ENCODE measurements at places on chromosomes 2 and 18.

- DNase-seq = no peak
These were observed 76.7 kb downstream of the LAMA3 start for GRCh38 chr18:23765931-23766330.

DNA sequence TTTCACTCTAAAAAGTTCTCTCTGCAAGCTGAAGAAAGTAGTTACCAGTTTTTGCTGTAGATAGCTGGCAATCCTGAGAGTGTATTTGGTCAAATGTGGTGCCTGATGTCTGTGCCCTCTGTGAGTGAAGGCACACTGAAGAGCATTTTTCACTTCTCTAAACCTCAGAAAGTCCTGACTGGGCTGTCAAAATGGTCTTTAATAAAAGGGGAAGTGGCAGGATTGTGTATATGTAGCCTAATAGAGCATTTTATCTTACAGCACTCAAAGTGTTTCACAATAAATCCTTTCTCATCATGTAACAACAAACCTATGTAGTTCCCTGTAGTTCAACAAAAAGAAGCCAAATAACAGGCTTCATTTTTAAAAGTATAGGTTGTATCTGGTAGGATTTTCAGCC, 1552.3 kb upstream of the SLC39A10 start:
- no peak for DNase-seq

DNA sequence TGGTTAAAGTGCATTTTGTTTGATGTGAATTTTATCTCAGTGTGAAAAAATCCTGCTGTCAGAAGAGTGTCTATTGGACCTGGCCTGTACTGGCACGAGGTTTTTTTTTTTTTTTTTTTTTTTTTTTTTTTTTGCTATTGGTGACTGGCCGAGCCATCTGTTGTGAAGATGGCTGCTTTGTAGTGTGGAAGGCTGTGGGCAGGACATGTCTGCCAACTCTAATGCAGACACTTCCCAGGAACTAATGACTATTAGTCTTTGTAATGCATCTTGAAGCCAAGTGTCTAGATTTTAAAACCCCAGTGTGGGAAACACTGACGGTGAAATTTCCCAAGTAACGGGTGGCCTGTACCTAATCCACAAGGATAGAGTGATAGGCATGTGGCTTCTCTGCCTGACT, 34.3 kb downstream of the ZAP70 start:
- no peak for DNase-seq

- no peak for DNase-seq
These were observed 18.9 kb upstream of the FZD7 start for GRCh38 chr2:202014759-202015211.

DNA sequence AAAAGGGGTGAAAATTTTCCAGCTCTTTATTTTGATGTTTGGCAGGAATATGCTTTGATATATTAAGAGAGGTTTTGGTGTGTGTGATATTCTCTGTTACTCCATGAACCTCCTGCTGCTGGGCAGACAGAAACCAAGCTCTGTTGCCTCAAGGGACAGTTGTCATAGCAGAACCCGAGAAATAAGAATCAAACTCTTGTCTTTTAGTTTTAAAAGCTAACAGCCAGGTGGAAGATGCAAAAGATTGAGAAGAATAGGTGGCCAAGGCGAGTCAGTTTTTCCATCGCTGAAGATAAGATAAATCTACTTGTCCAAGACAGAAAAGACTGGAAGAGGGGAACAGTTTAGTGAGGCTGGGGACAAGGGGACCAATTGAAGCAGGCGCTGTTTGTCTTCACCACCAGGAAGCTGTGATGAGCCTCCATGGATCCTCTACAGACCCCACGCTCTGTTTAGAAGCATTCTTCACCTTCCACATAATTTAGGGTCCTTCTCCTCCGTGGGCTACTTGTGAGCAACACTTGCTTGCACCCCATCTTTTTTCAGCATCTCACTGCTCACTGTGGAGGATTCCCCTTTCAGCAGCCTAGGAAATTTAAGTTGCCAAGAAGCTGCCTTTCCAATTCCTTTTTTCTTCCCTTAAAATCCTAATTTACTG, 23.9 kb downstream of the PMAIP1 start:
- peak; percentile 26 for DNase-seq

DNA sequence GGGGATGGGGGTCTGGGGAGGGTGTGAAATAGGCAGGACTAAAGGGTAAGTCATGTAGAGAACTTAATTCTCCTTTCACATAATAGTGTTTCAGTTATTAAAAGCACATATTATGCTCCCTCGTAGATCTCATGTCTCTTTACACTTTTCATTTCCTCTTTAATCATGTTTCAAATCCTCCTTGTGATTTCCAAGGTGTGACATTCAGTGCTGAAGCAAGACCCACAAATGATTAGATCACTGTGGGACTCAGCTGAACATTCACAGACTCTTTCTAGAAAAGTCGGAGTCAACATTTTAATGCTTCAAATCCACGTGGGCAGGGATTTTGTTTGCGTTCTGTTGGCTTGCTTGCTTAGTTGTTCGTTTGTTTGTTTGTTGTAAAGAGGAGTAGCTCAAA, 34.7 kb upstream of the CALCRL start:
- DNase-seq = no peak

GRCh38 chr2:10550206-10551001, 102.3 kb upstream of the ODC1 start:
- no peak for DNase-seq

GRCh38 chr2:46334389-46335271, 37.4 kb downstream of the EPAS1 start:
- DNase-seq = no peak

- no peak for DNase-seq
These were observed 22.8 kb upstream of the DGKD start for GRCh38 chr2:233331536-233331935.

DNA sequence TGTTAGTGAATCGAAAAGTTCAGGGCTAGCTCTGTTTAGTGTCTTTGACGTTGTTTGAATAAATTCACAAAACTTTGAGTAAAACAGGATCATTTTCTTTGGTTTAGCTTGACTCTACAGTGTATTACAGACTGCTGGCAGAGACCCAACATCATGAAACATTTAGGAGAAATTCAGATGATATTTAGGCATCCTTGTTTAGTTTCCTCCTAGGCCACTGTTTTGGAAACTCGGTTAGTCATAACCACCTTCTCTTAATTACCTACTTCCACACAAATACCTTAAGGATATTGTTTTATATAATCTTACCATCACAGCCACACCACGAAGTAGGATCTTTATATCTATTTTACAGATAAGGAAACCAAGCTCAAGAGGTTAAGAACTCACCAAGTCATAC, 7.8 kb downstream of the LIMS1 start:
- no peak for DNase-seq

- peak; percentile 14 for DNase-seq
These were observed 530.3 kb upstream of the FSIP2 start for GRCh38 chr2:185208261-185208660.

- no peak for DNase-seq
These were observed 33.7 kb downstream of the SH2D6 start for GRCh38 chr2:85452237-85452636.

DNA sequence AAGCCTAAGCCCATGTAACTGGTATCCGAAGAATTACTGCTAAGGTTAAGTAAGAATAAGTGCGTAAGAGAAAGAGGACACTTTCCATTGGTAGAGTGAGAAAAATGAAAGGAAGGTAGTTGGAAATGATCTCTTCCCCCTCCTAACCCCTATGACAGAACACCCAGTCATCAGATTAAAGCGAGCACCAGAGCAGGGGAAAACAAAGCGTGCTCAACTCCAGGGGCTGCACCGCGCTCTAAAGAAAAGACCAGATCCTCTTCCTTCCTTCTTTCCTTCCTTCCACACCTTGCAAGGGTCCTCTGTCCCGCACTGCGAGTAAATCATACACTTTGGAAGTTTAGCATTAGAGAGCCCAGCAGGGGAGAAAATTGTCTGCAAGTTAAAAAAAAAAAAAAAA, 971 bp upstream of the CDH7 start:
- no peak for DNase-seq

DNA sequence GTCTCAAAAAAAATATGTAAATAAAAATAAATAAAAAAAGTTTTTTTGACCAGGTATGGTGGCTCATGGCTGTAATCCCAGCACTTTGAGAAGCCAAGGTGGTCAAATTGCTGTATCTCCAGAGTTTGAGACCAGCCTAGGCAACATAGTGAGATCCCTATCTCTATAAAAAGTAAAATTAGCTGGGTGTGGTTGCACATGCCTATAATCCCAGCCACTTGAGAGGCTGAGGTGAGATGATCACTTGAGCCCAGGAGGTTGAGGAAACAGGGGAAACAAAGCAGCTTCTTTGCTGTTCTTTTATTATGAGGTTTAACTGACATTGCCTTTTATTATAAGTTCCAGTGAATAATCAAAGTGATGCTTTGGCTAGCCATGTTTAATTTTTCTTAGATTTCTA, 25.0 kb downstream of the ACTR2 start:
- DNase-seq = no peak

DNA sequence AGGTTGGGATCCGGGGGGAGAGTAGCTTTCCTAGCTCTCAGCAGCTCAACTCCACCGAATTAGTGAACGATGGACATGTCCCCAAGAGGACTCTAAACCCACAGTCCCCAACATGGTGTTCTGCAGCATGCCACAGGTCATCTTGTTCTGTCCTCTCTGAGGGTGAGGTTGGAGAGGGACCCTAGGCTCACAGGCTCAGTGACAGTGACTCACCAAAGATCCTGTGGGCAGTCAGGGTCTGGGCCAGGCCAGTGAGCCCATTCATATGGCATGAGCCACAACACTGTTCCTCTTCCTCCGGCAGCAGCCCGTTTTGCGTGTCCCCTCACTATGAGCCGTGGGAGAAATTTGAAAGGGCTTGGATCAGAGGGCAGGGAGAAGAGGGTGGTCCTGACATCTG, 2.8 kb upstream of the SLC20A1 start:
- peak; percentile 67 for DNase-seq

DNA sequence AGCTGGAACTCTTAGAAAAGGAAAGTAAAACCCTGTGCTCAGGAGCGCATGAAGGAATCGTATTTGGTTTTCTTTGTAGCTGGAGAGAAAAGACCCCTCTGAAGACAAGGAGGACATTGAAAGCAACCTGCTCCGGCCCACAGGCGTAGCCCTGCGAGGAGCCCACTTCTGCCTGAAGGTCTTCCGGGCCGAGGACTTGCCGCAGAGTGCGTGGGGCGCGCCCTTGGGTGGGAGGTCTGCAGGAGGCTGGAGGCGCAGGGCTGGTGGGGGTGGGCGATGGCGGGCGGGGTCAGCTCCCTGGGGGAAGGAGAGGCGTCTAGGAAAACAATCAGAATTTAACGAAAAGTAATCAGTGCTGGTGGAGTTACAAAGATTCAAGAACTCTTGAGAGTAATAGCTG, 72.8 kb downstream of the DYSF start:
- DNase-seq = no peak

DNA sequence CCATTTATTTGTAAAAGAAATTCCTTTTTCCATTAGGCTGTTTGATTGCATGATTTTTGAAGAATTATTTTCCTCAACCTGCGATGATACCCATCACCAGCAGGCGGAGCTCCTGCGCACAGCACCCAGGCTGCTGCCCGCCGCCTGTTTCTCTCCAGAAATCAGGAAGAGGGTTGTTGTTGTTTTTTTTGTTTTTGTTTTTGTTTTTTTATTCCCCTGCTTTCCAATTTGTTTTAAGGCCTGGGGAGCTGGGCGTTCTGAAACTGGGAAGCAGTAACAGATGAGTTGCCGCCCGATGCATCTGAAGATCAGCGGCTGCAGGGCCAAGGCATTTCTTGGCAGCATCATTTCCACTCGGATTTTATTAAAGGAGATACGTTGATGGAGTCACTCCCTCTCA, 132.1 kb downstream of the MBP start:
- DNase-seq = peak; percentile 1

- DNase-seq = no peak
These were observed 1001.2 kb downstream of the DPP10 start for GRCh38 chr2:115443539-115444185.

DNA sequence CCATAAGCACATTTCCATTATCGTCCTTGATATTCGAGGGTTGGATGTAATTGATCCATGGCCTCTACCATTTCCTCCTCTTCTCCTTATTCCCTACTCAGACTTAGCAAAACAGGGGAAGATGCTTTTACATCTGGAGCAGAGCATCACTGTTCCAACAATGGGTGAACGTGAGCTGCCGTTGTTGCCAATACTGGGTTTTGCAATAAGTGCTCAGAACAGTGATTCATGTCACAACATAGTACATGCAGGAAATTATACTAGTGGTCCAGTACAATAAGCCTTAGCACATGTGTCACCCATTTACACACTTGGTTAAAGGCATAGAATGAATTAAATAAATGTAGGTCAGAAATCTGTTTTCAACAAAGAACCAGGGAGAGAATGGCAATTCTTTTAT, 112.4 kb downstream of the DCC start:
- DNase-seq = no peak

- DNase-seq = peak; percentile 3
These were observed 99.9 kb downstream of the CPO start for GRCh38 chr2:207039225-207039624.

DNA sequence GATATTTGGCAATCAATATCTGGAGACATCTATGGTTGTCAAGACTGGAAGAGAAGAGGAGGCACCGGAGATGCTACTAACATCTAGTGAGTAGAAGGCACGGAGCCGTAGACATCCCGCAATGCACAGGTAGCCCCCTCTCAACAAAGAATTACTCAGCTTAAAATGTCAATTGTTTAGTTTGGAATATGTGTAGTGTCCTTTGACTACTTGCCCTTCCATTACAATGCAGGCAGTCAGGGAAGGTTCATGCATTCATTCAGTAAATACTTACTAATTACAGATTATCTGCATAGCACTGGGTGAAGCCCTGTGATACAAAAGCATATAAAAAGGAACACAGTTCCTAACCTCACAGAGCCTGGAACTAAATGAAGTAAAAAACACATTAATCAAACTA, 294.0 kb downstream of the RIT2 start:
- no peak for DNase-seq

DNA sequence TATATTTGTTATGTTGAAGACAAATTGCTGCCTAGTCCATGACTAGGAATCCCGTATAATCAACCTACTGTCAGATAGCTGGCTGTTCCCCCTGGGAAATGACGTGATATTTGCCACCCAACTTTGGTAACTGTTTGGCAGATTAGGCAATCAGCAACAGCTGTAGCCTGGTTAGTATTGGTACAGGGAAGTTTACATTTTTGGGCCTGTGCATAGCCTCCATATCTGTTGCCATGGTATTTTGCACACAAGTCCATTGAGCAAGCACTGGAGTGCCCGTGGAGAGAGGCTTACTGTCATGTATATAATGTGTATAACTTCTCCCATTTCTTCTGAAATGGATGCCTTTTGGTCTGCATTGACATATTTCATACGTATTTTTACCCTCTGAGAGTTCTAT, 27.7 kb downstream of the BIRC6 start:
- DNase-seq = no peak

- DNase-seq = no peak
These were observed at the start of gene UNC80 for GRCh38 chr2:209771474-209772289. UNC80 (plus strand) TSS chr2:209771832; CDS start chr2:209772073, 241 bp downstream.

DNA sequence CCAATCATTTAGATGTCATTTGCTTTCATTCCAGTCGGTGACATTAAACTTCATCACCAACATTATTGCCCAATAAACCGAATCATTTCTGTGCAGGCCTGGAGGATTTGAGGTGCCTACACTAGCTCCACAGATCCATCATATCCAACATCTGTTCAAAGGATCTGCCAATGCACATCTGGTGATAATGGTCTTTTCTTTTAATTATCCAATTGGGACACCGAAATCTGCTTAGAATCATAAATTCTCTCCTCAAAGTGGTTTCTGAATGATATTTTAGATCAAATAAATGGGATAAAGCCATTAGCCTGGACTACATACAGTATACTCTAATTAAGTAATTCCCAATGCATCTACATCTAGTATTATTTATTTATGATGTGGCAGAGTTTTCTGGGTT, 85.6 kb downstream of the ABCA12 start:
- DNase-seq = no peak

Measured in SW480 (cell line).